ENCODE measurements at places on chromosomes 6 and 20.

GRCh38 chr20:25044660-25045342, 13.1 kb downstream of the ACSS1 start:
- DNase-seq, result no peak

GRCh38 chr20:54122189-54122588, 51.6 kb downstream of the CYP24A1 start:
- peak; percentile 66 for DNase-seq

DNA sequence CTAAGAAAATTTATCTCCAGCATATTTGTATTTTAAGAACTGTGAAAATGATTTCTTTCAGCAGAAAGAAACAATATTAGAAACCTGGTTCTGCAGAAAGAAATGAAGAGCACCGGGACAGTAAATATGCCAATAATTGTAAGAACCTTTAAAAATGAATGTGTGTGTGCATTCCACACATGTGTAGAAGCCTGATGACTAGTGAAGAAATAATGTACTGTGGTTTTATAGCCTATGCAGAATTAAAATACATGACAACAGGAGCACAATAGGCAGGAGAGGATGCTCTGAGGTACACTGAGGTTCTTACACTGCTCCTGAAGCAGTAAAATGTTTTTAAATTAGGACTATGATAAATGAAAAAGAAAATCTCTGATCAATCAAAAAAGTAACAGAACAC, 48.9 kb downstream of the SNX14 start:
- DNase-seq, result peak; percentile 57

- DNase-seq, result peak; percentile 62
These were observed 833.8 kb upstream of the CITED2 start for GRCh38 chr6:140208286-140208685.

- DNase-seq, result no peak
These were observed 176.3 kb downstream of the SCP2D1 start for GRCh38 chr20:18989736-18990474.

GRCh38 chr6:43809417-43810305, 39.6 kb downstream of the VEGFA start:
- peak; percentile 65 for DNase-seq

DNA sequence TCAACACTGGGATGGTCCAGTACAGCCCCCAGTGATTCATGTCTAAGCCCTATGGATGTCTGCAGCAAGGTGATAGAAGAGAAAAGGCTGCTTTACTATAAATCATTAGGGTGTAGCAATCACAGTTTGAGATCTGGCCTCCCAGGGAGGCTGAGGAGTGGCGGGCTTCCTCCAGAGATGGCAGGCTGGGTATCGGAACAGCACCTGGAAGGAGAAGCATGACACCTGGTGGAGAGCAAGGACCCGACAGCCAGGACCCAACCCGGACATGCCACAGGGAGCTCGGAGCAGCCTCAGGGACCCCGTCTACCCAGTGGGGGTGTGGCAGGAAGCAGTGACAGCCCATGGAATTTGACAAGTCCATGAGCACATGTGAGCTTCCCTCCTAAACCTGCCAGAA, 114.8 kb upstream of the CD93 start:
- DNase-seq, result peak; percentile 32
